ENCODE measurements at places on chromosomes 7 and 10. TPM values are rescaled to one million over a fixed set of nuclear protein-coding genes. Genes with fewer than 3 reads are reported as not detected.

DNA sequence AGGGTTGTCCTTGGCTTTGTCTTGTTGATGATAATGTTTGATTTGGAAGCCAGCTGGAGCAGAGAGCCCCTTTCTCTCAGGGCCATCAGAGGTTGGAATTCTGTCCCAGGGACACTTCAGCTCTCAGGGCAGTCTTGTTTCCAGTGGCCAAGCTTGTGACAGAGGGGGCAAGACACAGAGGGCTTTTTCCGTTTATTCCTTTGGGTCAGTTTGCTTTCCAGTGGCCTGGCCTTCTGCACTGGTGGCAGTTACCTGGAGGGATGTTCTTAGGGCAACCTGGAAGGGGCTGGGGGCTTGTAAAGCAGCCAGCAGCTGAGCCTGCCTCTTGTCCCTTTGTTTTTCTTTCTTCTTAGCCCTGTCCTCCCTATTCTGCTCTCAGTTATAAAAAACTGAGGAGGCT lies 62.7 kb downstream of the MTURN start:
- no peak for DNase-seq

TMEM273 gene
- 7.9 TPM for total RNA-seq

DNA sequence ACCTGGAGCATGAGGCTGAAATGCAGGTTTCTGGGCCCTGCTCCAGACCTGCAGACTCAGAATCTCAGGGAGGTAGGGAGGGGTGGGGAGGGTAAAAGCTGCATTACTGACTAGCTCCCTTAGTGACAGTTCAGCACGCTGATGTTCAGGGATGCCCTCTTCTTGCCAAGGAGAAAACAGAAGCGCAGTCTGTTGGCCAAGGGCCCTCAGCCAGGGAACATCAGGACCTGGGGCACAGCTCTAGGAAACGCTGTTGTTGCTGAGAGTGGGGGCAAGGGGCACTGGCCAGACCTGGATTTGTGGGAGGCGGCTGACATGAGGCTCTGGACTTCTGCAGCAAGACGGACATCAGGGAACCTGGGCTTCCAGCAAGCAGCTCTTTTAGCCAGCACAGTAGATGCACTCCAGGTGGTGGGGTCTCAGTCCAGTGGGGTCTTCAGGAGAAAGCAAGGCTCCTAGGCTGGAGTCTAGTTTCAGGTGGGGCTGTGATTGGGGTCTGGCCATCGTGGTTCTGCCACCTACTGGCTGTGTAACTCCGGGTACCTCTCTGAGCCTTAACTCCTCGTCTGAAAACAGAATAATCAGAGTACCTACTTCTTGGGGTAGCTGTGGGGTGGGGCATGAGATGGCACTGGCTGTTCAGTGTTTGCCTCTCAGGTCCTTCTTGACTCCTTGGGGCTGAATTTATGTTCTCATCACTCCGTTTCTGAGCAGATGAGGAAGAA lies 72.9 kb upstream of the PRLHR start:
- no peak for DNase-seq

DNA sequence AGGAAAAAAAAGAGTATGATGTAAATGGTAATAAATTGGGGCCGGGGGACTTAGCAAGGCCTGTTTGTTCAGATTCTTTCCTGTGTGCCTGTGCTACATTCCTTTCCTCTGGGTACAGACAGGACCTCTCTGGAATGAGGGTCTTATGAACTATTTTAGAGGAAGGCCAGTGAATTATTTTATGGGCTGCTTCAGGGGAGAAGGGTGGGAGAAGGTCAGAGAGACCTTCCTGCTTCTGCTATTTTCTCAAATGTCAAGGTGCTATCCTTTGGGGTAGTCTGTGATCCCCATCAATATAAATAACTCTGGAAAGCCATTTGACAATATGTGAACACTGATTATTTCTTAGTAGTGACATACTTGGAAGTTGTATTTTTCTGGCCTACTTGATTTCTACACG lies 426.5 kb downstream of the SH2D4B start:
- DNase-seq, result no peak

DNA sequence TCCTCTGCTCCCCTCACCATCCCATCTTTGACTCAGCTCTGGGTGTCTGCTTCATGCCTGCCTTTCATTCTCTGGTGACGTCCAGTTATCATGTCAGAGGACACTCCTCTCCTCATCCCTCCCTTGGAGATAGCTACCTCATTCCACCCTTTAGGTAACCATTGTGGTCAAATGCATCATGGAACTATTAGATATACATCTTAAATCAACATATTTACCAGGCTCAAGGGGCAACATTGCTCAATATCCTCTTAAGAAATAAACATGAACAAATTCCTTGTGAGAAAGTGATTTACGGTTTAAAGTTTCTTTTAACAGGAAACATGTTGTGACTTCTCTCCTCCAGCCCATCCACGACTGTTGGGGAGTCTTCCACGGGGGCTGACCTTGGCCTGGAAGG lies 511.6 kb upstream of the IGFBP3 start:
- no peak for DNase-seq

- no peak for DNase-seq
Observed at GRCh38 chr7:31236868-31237267, 103.7 kb downstream of the NEUROD6 start.

NKX1-2 gene
- not detected for total RNA-seq

DNA sequence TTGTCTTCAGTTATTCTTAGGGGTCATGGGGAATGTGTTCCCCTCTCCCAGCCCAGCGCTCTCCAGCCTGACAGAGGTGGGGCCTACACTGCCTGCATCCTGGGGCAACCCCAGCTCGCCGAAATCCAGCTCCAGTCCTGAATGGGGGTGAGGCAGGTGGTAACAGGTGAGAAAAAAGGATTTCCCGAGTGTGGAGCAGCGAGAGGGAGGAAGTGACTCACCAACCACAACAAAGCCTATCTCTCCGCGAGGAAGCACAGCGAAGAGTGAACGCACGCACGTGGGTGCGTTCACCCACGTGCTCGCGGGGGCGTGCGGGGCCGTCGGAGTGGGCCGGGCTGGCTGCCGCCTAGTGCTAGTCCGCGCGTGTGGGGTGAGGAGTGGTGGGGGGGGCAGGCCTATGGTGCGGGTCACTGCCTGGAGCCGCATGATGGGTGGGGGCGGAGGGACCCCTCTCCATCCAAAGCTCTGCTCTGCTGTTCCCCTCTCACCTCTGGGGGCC lies 855 bp upstream of the PALD1 start:
- peak; percentile 57 for DNase-seq

DNA sequence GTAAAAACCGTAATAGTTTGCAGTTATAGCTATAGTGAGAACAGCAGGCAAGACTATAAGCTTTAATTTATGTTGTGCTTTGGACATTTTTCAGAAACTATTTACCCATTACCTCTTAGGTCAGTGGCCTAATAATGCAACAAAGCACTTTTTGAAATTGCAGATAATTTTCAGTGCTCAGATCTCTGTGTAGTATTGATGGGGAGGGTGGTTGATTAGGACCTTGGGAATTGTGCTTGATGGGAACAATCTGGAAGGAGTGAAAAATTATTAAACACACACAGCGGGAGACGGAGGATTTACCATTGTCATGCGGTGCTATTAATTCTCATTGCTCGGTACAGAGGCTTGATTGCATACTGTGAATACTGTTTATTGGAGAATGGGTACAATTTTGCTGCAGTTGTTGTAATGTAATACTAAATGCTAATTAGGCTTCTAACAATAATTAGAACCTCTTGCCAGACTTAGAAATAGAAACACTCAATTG lies 304.8 kb downstream of the LRMDA start:
- DNase-seq, result no peak

DNA sequence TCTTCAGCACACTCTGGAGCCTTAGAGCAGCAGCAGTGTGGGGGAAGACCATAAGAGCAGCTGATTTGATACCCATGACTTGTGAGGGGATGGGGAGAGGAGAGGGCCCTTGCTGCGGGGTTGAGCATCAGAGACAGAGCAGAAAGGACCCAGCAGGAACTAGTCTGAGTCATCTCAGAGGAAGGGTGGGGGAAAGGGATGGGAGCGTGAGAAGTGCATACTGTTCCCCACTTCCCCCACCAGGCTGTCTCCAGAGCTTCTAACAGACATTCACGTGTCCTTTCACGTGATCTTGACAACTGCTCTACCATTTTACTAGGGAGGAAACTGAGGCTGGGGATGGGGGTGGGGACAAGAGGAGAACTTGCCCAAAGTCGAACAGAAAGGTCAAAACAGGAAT lies 38.7 kb downstream of the FAM241B start:
- DNase-seq, result no peak

RELN gene
- total RNA-seq, result not detected

DNA sequence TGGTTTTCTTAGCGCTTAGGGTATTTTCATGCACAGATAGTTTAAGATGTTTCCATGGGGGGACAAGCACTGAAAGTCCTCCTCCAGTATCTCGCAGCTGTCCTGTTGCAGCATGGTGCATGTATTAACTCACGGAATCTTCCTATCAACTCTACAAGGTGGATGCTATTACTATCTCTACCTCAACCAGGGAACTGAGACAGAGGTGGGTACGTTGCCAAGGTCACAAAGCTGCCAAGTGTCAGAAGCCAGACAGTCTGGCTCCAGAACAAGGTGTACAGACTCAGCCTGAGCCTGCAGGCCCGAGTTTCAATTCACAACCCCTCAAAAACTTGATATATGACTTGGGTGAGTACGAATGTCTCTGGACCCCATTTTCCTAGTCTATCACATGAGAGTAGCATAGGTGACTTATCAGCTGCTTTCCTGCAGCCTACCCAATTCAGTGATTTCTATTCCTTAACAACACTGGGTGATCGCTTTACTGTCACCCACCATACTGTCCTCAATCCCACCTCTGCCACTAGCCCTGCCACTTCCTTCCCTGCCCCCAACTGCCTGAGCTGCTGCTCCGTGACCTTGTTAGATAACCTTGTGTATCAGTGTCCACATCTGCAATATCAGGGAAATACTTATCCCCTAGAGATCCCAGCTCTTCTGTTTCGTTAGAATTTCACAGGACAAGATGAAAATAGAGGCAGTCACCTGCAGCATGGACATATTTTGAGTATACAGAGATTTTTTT lies 92.1 kb downstream of the ABCC2 start:
- no peak for DNase-seq

CFAP69 gene
- not detected for total RNA-seq

GRCh38 chr7:22185559-22185958 lies 171.4 kb downstream of the RAPGEF5 start:
- no peak for DNase-seq

- no peak for DNase-seq
Observed at GRCh38 chr7:118000480-118001202, 127.4 kb upstream of the CTTNBP2 start.

DNA sequence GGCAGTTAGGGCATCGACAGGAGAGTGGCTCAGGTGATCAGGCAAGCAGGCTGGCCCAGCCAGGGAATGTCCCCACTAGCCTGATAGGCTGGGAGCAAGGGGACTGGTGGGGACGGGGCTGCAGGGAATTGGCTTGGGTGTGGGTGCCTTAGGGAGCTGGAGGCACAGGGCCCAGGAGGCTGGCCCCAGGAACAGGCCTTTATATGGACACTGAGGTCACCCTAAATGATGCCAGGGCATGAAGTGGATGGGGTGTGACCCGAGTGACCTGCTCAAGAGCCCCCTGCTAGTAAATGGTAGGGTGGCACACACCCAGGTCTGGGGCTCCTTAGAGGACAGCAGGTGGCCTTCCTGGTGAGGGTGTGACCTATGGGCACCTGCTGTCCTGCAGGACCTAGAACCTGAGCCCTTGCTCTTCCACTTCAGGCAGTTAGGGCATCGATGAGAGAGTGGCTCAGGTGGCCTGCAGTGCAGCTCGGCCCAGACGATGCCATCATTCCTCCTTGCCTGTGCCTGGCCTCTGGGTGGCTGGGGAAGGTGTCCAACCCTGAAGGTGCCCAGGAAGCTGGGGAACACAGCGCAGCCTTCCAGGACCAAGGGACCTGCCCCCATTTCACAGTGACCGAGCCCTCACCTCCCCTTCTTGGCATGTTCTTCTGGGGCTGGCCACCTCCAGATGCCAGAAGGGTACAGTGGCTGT lies 51.7 kb upstream of the LEP start:
- no peak for DNase-seq

- no peak for DNase-seq
Observed at GRCh38 chr7:112497481-112497880, 16.7 kb downstream of the LSMEM1 start.

DNA sequence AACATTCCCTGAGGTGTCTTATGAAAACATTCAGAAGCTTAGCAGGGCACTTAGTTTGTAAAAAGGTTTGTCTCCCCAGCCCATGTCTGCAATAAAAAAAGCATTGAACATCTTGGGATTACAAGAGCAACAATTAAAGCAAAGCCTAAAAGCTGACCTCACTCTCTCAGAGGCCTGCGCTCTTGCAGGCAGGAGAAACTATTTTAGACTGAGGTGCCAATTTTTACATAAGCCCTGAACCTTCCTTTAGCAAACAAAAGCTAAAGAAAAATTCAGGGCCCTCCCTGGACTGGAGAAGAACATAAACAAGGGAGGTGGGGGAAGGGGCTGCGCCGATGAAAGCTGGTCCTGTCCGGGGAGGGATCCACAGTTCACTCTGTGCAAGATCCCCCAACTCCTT lies 312.7 kb upstream of the RNF32 start:
- no peak for DNase-seq

DNA sequence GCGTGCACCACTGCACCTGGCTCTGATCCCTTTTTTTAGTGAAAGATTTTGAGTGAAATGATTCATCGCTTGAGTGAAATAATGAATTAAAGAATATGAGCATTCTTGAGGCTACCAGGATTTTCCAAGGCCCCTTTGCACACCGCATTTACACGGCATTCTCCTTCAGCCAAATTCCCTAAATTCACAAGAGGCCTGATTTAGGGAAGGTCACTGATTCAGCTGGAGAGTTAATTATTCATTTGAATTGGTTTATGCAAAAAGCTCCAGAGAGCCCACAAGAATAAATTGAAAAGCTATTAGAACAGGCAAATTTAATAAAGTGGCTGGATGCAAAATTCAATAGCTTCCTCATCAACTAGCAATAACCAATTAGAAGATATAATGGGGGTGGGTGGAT lies 46.5 kb downstream of the LEP start:
- no peak for DNase-seq

NFE2L3 gene
- total RNA-seq, result 10.9 TPM

DNA sequence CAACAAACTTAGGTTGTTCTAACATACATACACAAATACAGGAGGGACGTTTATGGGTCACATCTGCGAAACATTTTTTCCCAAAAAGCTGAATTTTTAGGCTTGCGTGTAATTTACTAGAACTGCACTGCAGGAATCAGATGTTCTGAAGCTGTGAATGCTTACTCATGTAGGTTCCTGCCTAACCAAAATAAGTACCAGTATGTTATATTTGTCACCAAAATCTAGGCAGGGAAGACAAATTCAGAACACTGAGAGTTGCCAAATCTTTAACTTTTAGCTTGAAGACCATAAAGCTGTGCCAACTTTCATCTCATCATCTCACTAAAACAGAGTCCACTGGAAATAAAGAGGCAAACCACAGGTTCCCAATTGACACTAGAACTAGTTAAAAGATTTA lies 5.7 kb downstream of the UBE2H start:
- no peak for DNase-seq

Data from CD4-positive, CD25-positive, alpha-beta regulatory T cell (primary cell).